Hematopoietic multipotent progenitor cell treated with erythropoietin and hydrocortisone succinate and interleukin-3 and kit ligand, for 15 days (in vitro differentiated cells): ENCODE measurements at places on chromosomes 2 and 18.

DNA sequence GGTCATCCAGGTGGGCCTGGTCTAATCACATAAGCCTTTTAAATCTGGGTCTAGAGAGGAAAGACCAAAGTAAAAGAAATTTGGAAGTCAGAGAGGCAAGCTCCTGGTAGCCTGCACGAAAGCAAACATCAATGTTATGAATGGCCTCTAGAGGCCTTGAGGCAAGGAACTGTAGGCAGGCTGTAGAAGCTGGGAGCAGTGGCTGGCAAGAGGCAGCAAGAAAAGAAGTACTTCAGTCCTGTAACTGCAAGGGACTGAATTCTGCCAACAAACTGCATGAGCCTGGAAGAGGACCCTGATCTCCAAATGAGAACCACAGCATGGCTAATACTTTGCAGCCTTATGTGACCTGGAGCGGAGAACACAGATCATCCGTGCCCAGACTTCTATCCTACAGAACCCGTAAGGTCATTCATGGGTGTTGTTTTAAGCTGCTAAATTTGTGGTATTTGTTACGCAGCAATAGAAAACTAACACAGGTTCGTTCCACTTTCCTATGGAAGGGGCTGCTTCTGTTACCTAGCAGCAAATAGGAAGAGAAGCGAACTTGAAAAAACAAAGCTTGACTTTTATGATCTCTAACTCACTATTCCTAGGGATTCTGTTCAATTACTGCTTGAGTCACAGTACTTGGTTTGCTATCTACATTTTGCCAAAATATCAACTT, 1.2 kb downstream of the IMMT start:
- DNase-seq = peak; percentile 42

- no peak for DNase-seq
Observed at GRCh38 chr18:57026316-57026715, 120.6 kb upstream of the BOD1L2 start.

DNA sequence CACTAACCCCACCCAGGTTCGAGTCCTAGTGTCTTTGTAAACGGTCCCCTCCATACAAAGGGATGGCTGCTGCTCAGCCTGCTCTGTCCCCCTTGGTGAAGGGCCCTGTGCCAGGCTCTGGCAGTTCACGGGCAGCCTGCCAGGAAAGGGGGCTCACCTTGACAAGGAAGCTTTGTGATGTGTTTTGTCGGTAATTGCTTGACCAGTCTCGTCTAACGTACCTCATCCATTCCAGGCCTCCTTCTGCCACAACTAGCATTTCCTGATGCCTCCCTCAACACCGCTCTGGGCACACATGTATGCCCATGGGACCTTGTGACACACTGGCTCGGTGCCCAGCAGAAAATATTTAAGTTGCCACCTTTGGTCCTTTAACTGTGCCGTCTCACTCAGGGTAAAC, 171.9 kb downstream of the KLHL29 start:
- no peak for DNase-seq

DNA sequence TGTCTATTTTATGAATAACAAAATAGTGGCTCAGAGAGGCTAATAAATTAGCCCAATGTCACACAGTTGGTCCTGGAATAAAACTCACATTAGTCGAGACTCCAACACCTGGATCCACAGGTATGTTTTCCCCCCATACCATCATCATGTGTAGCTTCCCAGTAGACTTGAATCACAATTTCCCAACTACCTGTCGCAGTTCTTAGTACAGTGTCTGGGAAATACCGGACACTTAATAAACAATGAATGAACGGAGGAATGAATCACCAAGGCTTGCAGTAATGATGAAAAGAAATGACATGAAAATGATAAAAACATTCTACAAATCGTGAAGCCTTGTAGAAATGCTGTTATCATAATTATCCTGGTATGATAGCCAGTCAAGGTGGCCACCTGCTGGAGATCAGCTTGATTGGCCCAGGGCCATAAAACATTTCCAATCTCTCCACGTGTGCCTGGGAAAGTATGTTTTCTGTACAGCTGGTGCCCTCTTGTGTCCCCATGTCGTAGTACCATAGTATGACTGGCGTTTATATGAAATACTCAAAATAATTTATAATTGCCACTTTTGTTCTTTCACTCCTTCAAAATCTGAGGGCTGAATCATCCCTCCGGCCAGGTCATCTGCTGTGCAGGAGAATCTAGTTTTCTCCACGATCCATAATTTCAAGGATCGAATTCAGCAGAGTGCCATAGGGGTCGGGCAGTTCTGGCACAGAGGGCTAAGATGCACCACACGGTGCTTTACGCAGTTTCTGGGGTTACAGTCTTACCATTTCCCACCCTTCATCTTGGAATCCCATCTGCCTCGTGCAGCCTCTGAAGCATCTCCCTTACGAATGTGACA, 95.4 kb downstream of the LAMA1 start:
- DNase-seq = no peak

- no peak for DNase-seq
Observed at GRCh38 chr18:66523219-66523991, 80.5 kb downstream of the CDH19 start.

- DNase-seq = no peak
Observed at GRCh38 chr18:26052505-26052904, 37.9 kb downstream of the SS18 start.
